RPMI7951 (cell line): ENCODE measurements at places on chromosomes 3 and 15. TPM values are rescaled to one million over a fixed set of nuclear protein-coding genes. Genes with fewer than 3 reads are reported as not detected.

- DNase-seq, result no peak
Measured at GRCh38 chr3:128397484-128397883, 69.2 kb downstream of the DNAJB8 start.

DNA sequence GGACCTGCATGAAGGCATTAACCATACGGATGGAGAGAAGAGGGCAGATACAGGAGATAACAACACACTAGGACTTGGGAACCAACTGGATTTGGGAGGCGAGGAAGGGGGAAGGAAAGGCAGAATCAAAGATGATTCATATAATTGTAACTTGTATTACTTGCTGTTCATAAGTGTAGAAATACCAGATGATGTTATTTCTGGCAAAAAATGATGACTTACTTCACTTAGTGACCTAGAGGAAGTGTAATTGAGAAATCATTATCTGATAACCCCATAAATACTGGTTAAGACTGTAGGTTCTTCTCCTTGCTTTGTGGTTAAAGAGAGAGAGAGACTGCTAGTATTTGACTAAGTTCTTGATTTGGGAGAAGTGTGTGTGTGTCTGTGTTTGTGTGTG is 50.5 kb upstream of the GK5 start:
- DNase-seq, result peak; percentile 56

DNA sequence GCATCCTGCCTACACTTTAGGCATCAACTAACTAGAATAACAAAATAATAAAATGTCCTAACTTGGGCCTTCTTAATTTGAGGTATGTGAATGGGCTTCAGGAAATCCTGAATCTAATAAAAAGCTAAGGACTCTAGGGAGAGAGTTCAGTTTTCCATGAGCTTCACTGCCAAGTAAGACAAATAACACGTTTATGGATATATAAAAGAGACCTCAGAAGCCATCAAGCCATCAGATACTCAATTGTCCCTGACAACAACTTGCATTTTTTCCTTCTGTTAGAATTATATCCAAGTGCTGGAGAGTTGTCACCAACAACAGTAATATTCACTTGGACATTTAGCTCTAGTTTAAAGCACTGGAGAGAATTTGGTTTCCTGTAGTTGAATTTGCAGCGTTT is 102.4 kb upstream of the IGSF10 start:
- DNase-seq, result no peak

- DNase-seq, result no peak
Measured at GRCh38 chr3:124636863-124637296, 93.4 kb upstream of the UMPS start.

- DNase-seq, result peak; percentile 86
Measured at GRCh38 chr3:46488735-46489361, 8.9 kb upstream of the RTP3 start.

GRCh38 chr15:86295511-86295910 is 215.8 kb downstream of the AGBL1 start:
- no peak for DNase-seq

- no peak for DNase-seq
Measured at GRCh38 chr15:91228890-91229289, 128.8 kb downstream of the SV2B start.

DNA sequence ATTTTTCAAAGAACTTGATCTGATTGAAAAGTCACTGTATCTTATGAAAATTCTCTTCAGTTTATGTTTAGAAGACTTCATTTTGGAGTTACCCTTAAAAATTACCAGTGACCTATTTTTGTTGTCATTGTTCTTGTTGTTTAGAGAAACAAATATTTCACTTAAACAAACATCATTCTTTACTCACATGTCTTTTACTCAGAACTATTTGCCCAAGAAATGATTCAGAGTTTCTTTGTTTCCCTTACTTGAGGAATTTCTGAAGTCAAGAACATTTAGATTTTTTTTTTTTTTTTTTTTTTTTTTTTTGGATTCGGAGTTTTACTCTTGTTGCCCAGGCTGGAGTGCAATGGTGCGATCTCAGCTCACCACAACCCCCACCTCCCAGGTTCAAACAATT is 259.6 kb upstream of the UBE2E1 start:
- no peak for DNase-seq

GPR27 gene
- total RNA-seq, result not detected in 2 replicates

DNA sequence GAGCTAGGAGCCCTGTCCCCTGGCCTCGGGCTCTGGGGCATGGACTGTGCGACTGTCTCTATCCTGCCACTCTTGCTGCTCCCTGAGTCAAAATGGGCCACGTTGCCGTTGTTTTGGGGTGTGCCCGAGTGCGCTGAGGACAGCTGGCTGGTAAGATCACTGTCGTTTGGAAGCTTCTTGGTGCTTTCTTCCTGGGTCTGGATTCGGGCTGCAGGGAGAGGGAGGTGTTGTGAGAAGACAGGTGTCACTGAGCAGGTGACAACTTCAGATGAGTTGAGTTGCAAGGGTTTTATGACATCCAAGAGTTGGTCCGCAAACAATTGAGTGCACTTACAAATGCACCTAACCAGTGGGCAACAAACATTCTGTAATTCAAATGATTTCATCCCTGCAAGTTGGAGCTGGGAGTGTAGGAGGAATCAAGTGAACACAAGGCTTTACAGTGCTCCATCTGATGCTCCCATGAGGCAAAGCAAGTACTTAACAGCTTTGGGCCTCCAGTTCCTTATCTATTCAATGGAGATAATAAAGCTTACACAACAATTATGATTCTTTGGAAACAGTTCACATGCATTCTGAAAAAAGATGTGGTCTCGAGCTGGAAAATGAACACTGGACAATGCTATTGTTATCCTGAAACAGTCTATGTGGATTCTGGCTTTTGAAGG is 11.0 kb upstream of the STARD5 start:
- DNase-seq, result no peak

GRCh38 chr15:70526221-70526973 is 237.0 kb downstream of the UACA start:
- peak; percentile 98 for DNase-seq

PROS1 gene
- total RNA-seq, result 4.8 and 6.6 TPM in 2 replicates

SNAP23 gene
- total RNA-seq, result 101 and 108 TPM in 2 replicates

DNA sequence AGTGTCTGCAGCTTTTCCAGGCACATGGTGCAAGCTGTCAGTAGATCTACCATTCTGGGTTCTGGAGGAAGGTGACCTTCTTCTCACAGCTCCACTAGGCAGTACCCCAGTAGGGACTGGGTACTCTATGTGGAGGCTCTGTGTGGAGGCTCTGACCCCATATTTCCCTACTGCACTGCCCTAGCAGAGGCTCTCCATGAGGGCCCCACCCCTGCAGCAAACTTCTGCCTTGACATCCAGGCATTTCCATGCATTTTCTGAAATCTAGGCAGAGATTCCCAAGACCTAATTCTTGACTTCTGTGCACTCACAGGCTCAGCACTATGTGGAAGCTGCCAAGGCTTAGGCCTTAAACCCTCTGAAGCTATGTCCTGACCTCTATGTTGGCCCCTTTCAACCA is 1060.0 kb downstream of the NAALADL2 start:
- no peak for DNase-seq

DNA sequence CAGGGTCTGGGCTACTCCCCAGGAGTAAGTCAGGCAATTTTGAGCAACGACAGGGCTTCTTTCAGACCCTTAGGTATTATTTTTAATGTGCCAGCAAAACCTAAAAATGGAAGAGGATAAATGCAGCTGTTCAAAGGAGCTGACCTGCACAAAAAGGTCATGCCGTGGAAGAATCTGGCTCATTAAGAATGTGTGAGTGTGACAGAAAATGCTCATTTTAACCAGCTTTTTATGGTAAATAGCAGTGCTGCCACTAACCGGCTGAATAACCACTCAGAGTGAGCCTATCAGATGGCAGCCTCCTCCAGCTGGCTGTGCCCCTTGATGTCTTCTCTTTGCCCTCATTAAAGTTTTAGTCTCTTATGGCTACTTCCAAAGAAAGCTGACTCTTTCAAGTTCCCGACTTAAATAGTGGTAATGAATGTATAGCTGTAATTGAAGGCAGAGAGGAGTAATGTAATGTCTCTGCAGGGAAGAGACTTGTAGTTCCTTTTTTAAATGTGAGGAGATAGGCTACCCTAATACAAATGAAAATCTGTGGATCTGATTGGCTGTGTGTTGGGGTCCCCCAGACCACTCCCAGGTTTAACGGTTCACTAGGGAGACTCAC is 9.5 kb upstream of the FSTL1 start:
- no peak for DNase-seq

FBXW12 gene
- not detected in 2 replicates for total RNA-seq

GRCh38 chr3:175005193-175005592 is 146.1 kb downstream of the NAALADL2 start:
- DNase-seq, result no peak

SH3GL3 gene
- total RNA-seq, result 0.24 TPM in 1 of 2 replicates, not detected in the other

RGMA gene
- not detected in 2 replicates for total RNA-seq

- no peak for DNase-seq
Measured at GRCh38 chr3:118736107-118736506, 298.5 kb downstream of the IGSF11 start.

DNA sequence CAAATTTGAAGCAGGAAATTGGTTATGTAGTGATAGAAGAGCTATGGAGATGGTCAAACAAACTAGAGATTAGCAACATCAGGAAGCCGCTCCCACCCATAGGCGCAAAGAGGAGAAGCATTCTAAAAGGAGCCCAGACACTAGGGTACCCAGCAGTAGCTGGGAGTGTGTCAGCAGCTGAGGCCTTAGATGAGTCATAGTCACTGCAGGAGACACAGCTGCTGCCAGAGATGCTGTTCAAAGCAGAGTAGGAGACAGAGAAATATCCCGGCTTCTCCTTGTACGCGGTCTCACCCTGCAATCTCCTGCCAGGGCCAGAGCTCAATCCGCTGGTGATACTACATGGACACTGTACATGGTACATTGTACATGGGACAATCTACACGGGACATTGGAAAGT is 61.9 kb downstream of the VGLL3 start:
- peak; percentile 65 for DNase-seq

- no peak for DNase-seq
Measured at GRCh38 chr3:112119962-112120836, 12.8 kb downstream of the GCSAM start.

GRCh38 chr15:41888662-41889253 is 5.1 kb downstream of the SPTBN5 start:
- no peak for DNase-seq

- no peak for DNase-seq
Measured at GRCh38 chr15:49989498-49989897, 129.5 kb downstream of the ATP8B4 start.
